ENCODE measurements at places on chromosomes 16 and 17.

DNA sequence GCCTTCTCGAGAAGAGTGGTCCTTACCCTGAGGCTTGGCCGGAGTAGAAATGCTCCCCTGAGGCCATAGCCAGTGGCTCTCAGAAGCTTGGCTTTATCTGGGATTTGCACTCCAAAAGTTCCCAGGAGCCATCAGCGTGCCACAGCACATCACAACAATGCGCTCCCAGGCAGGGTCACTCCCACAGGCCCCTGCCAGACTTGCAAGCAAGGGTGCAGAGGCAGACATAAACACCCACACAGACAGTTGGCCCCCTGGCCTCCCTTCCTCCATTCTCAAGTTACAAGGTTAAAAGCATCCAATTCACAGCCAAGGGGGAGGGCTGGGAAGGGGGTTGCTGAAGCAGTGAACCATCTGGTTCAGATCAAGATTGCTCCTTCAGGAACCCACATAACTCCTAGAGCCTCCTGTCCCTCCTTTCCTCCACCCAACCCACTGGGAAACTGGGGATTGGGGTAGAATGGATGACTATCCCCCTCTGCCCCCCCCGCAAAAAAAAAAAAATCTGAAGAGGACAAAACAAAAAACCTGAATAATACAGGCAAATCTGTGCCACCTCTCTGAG is 1.8 kb downstream of the ST3GAL2 start:
- DNase-seq, result peak; percentile 71

DNA sequence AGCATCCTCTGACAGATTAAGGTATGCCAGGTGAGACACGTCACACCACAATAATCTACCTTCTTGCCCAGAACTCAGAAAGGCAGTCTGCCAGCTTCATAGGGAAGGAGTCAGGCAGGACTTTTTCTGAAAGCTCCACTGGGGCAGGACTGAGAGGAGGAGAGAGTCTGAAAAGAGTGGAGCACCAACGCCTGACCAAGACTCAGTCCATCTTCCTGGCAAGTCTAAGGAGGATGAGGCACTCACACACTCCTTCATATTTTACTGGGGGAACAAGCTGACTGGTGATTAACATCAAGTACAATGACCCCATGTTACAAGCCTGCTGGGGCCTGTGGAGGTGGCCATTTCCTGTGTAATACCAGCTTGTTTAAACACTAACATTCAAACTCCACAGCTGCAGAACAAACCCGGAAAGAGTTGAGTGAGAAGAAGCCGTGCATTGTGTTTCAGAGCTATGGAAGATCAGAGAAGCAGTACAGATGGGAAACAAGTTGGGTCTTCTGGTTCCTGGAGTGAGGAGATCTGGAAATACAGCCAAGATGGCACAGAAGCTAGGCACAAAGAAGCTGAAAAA is 122.4 kb downstream of the HIC1 start:
- DNase-seq, result no peak

DNA sequence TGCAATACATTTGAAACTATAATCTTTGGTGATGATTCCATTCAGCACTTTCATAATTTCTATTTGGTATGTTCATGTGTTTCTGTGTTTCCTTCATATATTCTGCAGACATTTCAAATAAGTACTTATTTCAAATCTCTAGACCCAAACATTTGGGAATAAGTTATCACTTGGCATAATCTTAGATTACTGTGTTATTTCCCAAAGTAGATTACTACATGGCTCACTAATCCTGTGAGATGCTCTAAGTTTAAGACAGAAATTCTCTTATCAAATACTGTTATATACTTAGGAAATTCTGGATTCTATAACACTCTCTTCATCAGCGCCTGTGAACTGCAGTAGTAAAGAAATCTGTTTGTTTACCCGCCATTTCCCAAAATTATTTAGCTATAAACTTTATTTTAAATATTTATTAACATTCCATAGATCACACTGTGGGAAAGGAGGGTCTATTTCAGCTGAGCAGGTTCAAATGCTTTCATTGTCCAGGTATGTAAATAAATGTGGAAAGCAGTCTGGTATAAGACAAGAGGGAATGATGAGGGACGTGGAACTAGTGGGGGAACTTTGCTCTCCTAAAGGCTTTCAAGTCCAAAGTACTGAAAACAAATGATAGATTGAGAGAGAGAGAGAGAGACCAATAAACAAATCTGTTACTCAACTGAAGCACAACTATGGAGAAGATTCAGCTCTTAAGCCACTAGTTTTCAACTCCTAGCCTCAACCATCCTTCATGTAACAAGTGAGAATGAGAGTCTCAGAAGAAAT is 61.8 kb upstream of the TOM1L1 start:
- no peak for DNase-seq

DNA sequence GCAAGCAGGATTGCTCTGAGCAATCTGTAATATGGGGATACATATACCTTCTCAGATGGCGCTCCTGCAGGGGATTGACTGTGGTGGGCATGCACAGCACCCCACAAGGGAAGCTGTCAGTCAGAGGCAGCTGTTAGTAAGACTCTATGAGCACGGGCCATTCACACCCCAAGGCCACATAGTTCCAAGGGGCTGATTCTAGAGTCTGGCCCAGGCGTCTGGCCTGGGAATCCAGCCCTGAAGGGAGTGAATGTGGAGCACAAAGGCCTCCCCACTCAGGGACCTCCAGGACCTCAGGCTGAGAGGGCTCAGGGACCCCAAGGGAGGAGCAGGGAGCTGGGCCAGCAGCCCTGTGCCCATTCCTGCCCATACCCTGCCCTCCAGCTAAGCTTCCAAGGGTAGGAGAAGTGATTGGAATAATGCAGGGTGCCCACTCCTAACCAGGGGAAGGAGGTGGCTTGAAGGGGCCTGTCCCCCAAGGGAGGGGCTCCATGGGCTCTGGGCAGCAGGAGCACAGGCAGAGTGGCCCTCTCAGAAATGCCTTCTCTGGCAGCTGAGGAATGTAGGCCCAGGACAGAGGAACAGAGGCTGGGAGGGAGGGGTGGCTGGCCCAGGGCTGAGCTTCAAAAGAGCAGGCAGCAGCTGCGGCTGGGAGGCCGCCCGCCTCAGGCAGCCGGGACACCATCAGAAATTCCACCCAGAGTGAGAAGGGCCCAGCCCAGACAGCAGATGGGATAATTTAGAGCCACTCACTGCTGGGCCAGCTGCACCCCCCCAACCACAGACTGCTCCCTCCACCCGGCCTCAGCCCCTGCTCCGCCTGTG is 48.9 kb upstream of the MRPS23 start:
- peak; percentile 90 for DNase-seq

- DNase-seq, result no peak
Observed at GRCh38 chr17:50842506-50843149, 7.2 kb downstream of the WFIKKN2 start.
